ENCODE measurements at places on chromosomes 6 and 20.

DNA sequence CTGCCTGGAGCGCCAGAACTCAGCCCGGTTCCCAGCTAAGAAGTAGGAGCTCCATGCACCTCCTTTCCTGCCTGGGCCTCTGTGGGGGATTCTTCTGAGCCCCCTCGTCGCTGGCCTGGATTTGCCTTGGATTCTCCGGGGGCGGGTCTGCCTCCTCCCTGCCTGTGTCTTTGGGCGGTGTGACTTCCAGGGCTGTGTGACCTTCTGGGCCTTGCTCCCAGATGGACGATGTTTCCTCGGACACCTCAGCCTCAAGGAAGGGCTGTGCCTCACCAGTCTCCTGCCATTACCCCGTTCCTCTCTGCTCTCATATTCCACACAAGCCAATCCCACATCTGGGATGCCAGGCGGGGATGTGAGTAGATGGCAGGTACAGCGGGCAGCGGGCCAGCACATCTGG lies 76.8 kb downstream of the ERMARD start:
- no peak for DNase-seq

DNA sequence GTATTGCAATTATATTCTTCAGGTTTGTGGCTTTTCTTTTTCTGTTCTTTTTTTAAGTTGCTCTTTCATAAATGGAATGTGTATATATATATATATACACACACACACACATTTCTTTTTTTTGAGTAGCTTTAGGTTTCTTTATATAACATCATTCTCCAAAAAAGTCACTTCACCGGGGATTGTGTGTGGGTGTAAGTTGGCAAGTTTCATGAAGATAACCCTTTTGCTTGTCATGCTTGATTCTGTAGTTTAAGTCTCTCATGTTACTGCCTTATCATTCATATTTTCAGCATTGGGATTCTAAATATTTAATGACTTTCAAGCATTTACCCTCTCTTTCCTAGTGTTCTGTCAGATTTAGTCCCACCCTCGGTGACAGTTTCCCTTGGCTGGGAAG lies 181.0 kb downstream of the FARS2 start:
- DNase-seq, result no peak

GRCh38 chr6:34858681-34859080 lies 29.2 kb downstream of the TAF11 start:
- DNase-seq, result no peak

GRCh38 chr6:100678027-100678426 lies 203.1 kb downstream of the ASCC3 start:
- DNase-seq, result no peak

- no peak for DNase-seq
Measured at GRCh38 chr6:48080227-48081009, 30.6 kb downstream of the PTCHD4 start.

- DNase-seq, result no peak
Measured at GRCh38 chr20:58028123-58028522, 200.3 kb downstream of the ANKRD60 start.

DNA sequence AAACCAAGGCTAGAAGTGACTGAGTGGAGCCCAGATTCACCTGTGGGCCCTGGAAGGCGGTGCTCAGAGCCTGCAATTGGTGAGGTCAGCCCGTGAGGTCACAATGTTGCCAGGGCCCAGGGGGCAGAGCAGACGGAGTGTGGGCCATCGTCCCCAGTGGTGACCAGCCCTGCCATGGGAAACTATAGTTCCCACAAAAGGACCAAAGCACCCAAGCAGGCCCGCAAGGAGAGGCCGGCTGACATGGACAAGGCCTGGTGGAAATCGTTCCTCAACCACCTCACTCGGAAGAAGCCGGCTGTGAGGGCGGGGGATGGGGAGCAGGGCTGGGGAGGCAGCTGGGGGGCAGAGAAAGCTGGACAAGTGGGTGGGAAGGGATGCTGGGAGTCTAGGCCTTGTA lies at the start of gene C20orf144:
C20orf144 (plus strand) TSS at position 156 of the 400 bp plus-strand sequence; CDS start at position 175, 19 bp downstream.
- DNase-seq, result no peak

GRCh38 chr6:43886067-43886461 lies 116.1 kb downstream of the VEGFA start:
- DNase-seq, result no peak

DNA sequence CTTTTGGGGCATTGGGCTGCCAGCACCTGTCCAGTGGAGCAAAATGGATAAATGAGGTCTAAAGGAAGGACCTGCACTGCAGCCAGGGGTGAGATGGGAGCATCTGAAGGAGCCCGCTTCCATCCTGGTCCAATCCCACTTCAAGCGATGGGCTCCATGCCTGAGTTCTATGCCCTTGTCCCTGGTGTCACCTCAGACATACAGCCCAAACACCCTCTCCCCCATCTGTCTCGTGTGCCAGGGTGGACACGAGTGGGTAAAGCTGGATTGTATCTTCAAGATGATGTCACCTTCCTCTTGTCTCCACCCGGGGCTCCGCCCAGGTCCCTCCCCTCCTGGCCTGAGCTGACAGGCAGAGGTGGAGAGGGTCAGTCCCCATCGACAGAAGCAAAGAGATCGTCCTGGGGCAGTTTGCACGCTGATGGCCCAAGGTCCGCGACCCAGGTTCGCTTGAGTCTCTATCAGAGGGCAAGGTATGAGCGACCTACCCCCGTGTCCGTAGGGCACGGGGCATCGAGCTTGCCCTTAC lies 544 bp downstream of the SMIM29 start:
- DNase-seq, result no peak

- no peak for DNase-seq
Measured at GRCh38 chr6:134175532-134176263, 123.3 kb upstream of the SLC2A12 start.

- DNase-seq, result no peak
Measured at GRCh38 chr6:153373869-153374268, 242.8 kb upstream of the RGS17 start.

DNA sequence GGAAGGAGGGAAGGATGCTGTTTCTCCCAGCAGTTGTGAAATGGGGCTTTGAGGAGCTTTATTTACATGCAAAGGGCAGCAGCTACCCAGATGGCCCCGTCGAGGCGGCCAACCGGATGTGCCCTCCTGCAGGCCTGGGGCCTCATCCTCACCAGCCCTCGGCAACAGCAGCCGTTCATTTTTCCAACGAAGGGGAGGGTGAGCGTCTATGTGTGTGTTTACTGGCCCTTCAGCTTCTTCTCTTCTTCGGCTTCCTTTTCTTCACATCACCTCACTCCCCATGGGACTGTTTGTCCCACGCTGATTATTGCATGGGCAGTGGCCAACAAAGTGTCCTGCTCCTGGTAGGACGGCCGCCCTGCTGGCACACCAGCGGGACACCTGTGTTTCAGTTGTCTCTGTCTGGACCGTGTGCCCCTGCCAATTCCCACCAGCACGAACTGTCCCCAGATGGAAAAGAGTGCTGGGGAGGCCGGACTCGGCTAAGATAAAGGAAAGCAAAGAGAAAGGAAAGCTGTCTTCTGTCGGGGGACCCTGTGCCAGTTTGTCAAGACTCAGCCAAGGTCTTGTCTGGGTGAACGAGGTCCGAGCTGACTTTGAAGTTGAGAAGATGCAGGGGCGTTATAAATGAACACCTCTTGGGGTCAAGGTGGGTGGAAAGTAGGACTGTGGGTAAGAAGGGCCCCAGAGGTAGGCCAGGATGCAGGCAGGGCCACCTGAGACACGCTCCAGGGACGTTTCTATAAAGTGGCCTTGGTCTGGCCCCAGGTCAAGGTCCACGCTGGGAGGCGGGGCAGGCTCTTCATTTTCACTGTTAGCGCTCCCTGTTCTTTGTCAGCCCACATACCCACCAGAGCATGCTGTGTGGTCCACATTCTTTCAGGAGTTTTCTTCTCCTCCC lies 57.0 kb downstream of the FAM50B start:
- no peak for DNase-seq

- DNase-seq, result no peak
Measured at GRCh38 chr6:29870104-29870503, 42.5 kb downstream of the HLA-G start.

DNA sequence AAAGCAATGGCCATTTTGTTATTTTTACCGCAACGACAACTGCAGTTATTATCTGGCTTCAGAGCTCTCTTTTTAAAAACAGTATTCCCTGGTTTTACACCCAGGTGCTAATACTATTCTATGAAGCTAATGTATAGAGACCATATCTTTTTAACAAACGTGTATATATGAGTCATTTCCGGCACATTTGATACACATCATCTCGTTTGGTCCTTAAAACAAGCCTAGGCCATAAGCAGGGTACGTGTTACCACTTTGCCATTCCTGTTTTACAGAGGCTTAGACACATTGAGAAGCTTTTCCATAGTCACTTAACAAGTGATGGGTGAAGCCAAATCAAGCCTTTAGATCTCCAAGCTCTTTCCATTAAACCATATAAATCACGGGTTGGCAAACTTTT lies 5.5 kb downstream of the TRAF3IP2 start:
- no peak for DNase-seq

- no peak for DNase-seq
Measured at GRCh38 chr6:107968081-107968480, 10.1 kb upstream of the SEC63 start.

GRCh38 chr6:160036331-160036695 lies 67.4 kb downstream of the IGF2R start:
- DNase-seq, result no peak

- no peak for DNase-seq
Measured at GRCh38 chr6:15990179-15990578, 138.7 kb upstream of the MYLIP start.

DNA sequence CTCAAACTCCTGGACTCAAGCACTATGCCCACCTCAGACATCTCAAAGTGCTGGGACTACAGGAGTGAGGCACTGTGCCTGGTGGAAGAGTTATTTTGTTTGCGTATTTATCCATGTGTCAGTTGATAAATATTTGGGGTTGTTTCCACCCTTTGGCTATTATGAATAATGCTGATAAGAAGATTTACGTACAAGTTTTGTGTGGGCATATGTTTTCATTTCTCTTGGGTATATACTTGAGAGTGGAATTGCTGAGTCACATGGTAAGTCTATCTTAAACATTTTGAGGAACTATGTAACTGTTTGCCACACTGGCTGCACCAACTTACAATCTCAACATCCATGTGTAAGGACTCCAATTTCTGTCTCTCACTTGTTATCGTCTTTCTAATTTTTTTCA lies 200.3 kb downstream of the RNGTT start:
- no peak for DNase-seq

GRCh38 chr20:46308258-46309157 lies at the start of gene CDH22:
TSS of gene CDH22 (minus strand) at chr20:46308498. CDS start at chr20:46251294, 57,204 bp downstream.
- DNase-seq, result peak; percentile 73

GRCh38 chr6:63452125-63452524 lies 120.2 kb upstream of the LOC128125822 start:
- no peak for DNase-seq

DNA sequence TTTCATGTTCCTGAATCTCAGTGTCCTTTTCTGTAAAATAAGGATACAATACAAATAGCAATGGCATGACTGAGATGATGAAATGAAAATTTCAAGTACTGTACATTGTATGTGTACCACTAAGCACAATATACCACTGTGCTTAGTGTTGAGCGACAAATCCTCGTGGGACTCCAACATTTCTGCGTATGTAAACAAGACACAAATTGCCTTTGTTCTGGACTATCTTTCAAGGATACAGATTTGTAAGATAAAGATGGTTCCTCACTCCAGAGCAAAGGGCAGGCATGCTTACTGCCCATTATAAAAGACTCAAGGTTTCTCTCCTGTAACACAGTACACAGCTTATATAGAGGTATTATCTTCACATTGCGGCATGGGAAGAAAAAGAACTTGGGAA lies 6.0 kb downstream of the RARS2 start:
- DNase-seq, result no peak

GRCh38 chr6:159099961-159100360 lies 55.2 kb upstream of the TAGAP start:
- DNase-seq, result no peak

- DNase-seq, result no peak
Measured at GRCh38 chr6:21679761-21680265, 86.3 kb downstream of the SOX4 start.

GRCh38 chr6:167306401-167306998 lies 15.4 kb downstream of the UNC93A start:
- DNase-seq, result no peak

DNA sequence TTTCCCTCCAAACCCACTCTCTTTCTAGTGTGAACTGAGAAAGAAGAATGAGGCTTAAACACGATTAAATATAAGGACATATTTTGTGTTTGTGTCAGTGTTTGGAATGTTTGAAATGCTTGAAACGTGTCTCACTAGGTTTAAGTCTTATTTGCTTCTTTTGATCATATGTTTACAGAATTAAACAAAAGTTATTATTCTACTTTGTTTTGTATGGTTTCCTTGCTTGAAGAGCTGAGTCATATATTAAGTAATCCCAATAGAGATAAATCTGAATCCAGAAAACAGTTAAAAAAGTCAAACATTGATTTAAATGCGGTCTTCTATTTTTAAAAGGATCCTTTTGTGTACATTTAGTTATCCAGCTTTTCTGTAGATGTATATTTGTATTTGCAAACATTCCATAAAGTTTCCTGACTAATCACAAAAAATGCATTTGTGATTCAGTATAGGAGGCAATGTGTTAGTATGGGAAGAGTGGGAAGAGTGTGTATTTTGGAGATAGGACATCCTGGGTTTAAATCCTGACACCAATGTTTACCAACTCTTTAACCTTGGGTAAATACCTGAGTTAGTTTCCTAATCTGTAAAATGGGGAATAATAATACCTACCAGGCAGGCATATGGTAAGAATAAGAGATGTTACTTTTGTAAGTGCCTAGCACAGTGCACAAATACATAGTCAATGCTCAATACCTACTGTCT lies 72.9 kb downstream of the TSBP1 start:
- no peak for DNase-seq

- DNase-seq, result no peak
Measured at GRCh38 chr6:34512738-34513115, 43.4 kb downstream of the SPDEF start.

- DNase-seq, result no peak
Measured at GRCh38 chr20:45685896-45686295, 15.9 kb upstream of the WFDC11 start.

DNA sequence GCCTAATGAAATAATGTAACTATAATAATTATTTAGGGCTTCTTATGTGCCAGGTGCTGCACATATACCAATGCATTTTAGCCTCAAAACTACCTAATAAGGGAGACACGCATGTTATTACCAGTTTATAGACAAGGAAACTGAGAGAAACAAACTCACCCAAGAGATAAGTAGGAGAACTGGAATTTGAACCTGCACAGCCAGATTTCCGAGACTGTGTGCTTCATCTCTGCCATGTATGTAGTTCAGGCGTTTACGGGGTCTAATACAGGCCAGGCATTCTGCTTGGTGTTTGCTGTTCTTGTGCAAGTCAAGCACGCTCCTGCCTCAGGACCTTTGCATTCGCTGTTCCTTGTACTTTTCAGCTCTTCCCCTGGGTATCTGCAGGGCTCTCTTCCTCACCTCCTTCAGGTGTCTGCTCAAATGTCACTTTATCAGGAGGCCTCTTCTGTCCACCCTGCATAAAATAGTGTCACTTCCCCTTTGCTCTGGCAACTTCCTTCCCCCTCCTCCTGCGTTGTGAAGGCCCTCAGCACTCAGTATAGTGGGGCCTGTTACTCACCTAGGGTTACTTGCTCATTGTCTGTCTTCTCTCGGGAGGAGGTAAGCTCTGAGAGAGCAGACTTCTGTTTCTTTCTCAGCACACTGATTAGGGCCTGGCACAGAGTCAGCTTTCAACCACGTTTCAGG lies 6.1 kb upstream of the NSFL1C start:
- DNase-seq, result no peak
